HFFc6 (cell line): ENCODE measurements at places on chromosomes 3 and 15. TPM values are rescaled to one million over a fixed set of nuclear protein-coding genes. Genes with fewer than 3 reads are reported as not detected.

- DNase-seq: peak; percentile 9
Observed at GRCh38 chr3:186930641-186931531, 560 bp downstream of the ST6GAL1 start.

GRCh38 chr15:48939648-48940047 lies 24.1 kb downstream of the SHC4 start:
- peak; percentile 98 for DNase-seq

DNA sequence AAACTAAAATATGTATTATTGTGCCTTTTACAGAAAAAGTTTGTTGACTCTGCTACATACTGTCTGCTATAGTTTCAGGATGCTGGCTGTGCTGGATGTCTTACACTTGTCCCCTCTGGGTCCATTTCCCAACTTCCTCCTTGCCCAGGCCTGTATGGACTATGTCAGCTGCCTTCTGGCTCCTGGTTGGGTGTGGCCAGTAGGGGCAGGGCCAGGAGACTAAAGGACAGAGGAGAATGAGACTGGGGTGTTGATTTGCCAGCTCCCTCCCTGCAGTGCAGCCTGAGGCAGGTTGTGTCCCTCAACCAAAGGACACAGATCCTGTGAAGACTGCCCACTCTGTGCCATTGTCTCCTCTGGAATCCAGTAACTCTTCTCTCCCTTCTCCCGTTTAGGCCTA lies 90.6 kb upstream of the UBE2E2 start:
- DNase-seq: no peak

DNA sequence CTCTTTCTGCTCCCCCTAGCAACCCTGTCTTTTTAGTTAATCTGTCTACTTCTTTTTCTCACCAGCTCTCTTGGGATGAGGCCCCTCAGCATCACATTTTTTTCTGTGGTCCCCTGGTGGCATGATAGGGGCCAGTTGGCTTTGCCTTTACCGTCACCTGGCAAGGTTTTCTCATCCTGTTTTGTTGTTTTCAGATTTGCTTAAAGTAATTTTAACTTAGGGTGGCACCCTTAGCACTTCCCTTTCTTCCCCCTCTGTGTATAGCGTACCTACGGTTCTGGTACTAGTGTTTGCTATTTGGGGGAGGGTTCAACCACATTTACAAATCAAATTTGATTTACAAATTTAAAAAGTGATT lies 35.6 kb downstream of the PDCD6IP start:
- no peak for DNase-seq

- no peak for DNase-seq
Observed at GRCh38 chr3:126807795-126808194, 103.8 kb downstream of the CHCHD6 start.

DNA sequence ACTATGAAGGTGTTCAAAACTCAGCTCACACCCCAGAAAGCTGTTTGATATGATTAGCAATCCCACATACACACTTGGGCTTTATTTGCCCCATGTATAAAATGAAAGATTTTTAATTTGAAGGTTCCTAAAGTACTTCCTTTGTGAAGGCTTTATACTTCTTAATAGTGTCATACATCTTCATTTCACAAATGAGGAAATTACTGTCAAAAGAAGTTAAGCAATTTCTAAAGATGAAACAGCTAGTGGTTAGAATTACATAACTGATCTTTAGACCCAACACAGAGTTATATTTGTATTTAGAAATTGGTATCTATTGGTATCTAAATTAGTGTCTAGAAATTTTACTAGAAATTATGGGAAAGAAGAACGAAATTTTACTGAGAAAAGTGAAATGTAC lies 7.1 kb downstream of the CD200R1 start:
- no peak for DNase-seq

DNA sequence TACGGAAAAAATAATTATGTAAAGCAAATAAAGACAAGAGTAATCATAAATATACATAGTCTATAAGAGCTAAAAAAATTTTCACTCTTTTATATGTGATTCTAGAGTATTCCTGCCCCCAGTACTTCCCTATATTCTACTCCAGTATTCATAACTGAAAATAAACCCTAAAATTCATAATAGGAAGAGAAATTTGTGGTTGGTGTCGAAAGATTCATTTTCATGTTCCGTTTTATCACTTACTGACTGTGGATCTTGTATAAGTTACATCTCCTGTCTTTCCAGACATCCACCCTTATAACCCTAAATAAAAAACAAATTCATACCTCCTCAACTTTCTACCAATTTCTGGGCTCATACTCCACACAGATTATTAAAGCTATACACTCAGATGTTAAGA lies 16.0 kb upstream of the MBNL1 start:
- DNase-seq: no peak

DNA sequence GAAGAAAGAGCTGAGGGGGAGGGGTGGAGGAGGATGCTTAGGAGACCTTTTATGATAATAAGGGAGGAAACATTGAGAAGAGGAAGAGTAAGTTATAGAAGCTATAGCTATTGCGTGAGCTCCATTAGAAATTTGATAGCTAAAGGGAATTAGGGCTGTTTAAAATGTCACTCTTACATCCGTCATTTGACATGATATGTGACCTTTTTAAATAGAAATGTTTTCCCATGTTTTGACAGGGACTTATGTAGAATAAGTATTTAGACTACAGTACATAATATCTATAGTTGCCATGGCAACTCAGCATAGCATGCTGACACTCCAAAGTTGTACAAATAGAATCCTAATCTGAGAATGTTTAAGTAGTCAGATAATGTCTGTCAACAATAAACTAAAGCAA lies 19.2 kb downstream of the RAD51 start:
- no peak for DNase-seq

GRCh38 chr3:116476691-116477090 lies 31.4 kb upstream of the LSAMP start:
- DNase-seq: no peak

GRCh38 chr3:64730681-64731080 lies 42.9 kb upstream of the ADAMTS9 start:
- no peak for DNase-seq

Gene TNNC1
- total RNA-seq: 0.46 to 0.55 TPM in 2 of 3 replicates, not detected in the other

Gene THSD4
- total RNA-seq: 32.7 to 35.6 TPM (median 34.1 TPM) in 3 replicates

Gene ANKUB1
- not detected in 3 replicates for total RNA-seq

Gene KLHDC8B
- total RNA-seq: 18.1 to 19.9 TPM (median 18.8 TPM) in 3 replicates

Gene C3orf49
- total RNA-seq: not detected in 3 replicates

Gene GUCA1C
- not detected in 3 replicates for total RNA-seq

Gene PPIP5K1
- total RNA-seq: 14.9 to 23.6 TPM (median 17.8 TPM) in 3 replicates

Gene TMC3
- total RNA-seq: not detected in 2 replicates

Gene SCAMP5
- total RNA-seq: 6.7 and 12.5 TPM in 2 replicates

Gene PSTPIP1
- not detected in 2 replicates for total RNA-seq
